ENCODE measurements at places on chromosomes 12 and 14. TPM values are rescaled to one million over a fixed set of nuclear protein-coding genes. Genes with fewer than 3 reads are reported as not detected.

Gene PSMD9
- polyA plus RNA-seq = 44.4 TPM

Gene NTN4
- polyA plus RNA-seq = 31.0 TPM

Gene PLEKHA5
- polyA plus RNA-seq = 40.5 TPM

Gene ZNF385A
- polyA plus RNA-seq = 10.2 TPM

Gene NXPH4
- 1.7 TPM for polyA plus RNA-seq

Gene SYNE3
- 2.2 TPM for polyA plus RNA-seq

Gene AVPR1A
- polyA plus RNA-seq = 0.41 TPM

Gene ACSS3
- 34.0 TPM for polyA plus RNA-seq

Gene SYT10
- polyA plus RNA-seq = not detected

Data from left lung (tissue), 14 donors.